ENCODE measurements at places on chromosomes 4 and X.

- no peak for DNase-seq
Observed at GRCh38 chr4:139942241-139942640, 211.7 kb downstream of the MAML3 start.

- no peak for DNase-seq
Observed at GRCh38 chr4:160510928-160511327, 1408.0 kb downstream of the RAPGEF2 start.

DNA sequence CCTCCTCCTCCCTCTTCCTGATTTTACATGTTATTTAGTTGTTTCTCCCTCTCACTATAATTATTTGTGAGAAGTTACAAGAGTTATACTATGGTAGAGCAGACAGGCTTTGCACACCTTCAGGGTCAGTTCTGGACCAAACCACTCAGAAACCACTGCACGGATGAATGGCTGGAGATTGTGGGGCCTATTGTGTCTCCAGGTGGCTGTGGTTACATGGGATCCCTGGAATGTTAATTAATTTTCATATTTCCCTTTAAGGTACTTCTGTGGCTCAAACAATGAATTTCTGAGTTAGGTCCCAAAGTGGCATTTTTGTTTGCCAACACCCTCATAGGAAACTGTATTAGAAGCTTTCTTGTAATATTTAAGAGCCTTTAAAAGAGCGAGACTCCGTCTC lies 151.9 kb downstream of the BMPR1B start:
- DNase-seq, result no peak

GRCh38 chr4:107913283-107913899 lies 18.0 kb upstream of the CYP2U1 start:
- peak; percentile 33 for DNase-seq

DNA sequence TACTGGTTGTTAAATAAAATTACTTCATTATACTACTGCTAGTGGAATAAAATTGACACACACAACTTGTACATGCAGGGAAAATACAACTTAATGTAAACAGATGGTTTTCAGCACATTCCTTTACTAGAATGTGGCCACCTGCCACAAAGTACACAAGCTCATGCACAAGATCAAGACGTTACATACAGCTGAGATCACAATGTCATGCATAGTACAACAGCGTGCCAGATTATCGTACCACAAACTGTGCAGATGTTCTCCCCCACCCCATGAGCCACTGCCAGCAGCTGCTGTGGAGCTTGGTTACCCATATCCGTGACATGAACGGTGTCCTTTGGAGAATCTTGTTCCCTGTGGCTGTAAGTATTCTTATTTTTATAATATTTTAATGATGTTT lies 27.7 kb downstream of the FBXO8 start:
- no peak for DNase-seq

GRCh38 chrX:118239913-118240698 lies 105.8 kb upstream of the WDR44 start:
- DNase-seq, result no peak

DNA sequence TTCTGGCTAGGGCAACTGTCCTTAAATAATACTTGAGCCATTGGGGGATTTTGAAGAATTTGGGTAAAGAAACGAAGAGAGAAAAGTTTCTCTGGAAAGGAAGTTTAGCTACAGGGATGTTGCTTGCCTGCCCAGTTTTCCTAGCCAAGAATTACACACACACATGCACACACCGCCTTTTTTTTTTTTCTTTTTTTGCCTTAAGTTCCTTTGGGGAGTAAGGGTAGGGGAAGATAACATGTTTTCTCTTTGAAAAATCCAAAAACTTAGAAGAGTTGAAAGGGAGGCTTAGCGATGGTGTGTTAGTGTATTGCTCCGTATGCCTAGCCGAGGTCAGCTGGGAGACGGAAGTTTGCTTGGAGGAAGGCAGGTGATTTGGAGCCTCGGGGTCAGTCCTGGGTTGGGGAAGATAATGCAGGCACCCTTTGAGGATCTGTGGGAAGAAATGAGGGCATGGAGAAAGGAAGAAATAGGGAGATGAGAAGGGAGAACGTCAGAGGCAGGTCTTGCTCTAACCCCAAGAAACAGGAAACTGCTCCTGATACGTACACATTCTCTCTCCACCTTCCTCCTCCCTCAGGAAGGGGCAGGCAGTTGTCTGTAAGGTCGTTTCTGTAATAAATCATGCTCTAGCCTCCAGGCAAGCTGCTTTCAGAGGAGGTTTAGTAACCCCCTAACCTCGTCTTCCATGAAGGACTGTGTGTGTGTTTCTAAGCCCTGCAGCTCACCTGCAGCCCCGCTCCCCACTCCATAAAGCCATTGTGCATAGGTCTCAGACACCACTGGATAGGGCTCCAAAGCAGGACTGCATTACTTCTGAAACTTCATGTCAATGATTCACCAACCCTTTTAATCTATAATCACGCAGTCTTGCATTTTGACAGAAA lies 10.5 kb downstream of the KLF3 start:
- no peak for DNase-seq
